ENCODE measurements at places on chromosomes 7 and 10.

DNA sequence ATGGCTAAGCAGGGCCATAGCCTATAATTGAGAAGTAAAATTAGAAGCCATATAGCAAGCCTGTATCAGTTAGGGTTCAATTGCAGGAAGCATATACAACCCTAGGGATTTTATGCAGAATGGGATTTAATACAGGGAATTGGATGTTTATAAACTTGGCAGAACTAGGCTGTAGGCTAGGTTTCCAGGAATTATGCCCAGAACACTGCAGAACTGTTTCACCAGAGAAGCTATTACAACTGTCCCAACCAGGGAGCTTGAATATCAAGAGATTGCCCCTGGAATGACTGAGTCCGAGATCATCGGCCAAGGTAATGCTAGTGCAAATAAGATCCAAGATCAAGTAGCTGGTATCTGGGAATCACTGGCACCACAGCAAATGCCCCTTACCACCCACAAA lies 64.0 kb downstream of the PRR15 start:
- no peak for DNase-seq

- no peak for DNase-seq
Observed at GRCh38 chr10:71211775-71212317, 524 bp upstream of the UNC5B start.

GRCh38 chr10:130339091-130339490 lies 202.9 kb downstream of the GLRX3 start:
- DNase-seq: no peak

GRCh38 chr7:3302681-3303320 lies 1.7 kb downstream of the SDK1 start:
- no peak for DNase-seq

DNA sequence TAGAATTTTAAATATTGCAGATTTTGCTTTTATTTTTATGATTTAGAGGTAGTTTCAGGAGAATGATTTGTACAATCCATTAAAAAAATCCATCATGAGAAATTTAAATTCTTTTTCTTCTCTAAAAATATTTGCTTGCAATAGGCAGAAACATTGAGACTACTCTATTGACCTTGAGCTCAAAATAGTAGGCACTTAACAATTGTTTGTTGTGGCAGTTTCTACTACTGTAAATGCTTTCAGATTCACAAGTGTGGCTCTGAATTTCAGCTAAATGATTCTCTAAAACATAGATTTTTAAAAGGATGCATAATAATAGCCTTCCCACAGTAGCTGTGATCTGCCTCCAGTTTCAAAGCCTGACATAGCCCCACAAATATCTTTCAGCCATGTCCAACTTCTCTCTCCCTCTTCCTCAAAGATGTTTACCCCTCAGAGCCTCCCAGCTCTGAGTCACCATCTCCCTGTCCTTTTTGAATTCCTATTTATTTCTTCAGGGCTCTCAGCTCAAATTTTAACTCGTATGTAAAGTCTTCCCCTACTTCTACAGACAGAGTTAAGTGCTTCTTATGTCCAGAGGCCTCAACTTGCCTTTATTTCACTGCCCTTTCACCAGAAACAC lies 160.5 kb downstream of the AOAH start:
- no peak for DNase-seq

DNA sequence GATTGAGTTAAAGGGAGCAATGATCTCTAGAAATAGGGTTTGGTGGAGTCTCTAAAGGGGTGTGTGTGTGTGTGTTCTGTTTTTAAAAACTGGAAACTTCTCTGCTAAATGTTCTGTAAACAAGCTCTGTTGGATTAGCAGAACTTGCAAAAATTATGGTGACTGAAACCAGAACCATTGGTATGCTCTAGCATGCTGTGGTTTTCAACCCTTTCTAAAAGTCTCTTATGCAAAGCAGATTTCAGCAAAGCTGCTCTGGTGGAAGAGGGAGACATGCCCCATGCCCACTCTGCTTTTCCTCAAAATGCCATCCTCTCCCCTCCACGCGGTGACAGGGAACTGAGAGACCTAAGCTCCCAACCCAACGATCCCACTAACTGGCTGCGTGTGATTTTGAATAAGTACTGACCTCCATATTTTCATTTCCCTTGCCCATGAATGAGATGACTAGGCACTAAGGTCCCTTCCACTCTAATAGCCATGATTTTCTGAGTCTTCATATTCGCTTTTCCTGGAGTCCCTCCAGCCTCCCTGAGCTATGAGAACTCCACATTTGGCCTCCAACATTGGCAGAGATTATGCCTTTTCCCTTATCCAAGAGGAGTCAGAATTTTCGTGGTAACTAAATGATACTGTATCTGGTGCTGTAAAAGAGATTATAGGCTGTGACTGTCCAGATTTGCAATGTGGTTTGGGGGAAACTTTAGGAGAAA lies 117.3 kb upstream of the PALS2 start:
- DNase-seq: no peak

DNA sequence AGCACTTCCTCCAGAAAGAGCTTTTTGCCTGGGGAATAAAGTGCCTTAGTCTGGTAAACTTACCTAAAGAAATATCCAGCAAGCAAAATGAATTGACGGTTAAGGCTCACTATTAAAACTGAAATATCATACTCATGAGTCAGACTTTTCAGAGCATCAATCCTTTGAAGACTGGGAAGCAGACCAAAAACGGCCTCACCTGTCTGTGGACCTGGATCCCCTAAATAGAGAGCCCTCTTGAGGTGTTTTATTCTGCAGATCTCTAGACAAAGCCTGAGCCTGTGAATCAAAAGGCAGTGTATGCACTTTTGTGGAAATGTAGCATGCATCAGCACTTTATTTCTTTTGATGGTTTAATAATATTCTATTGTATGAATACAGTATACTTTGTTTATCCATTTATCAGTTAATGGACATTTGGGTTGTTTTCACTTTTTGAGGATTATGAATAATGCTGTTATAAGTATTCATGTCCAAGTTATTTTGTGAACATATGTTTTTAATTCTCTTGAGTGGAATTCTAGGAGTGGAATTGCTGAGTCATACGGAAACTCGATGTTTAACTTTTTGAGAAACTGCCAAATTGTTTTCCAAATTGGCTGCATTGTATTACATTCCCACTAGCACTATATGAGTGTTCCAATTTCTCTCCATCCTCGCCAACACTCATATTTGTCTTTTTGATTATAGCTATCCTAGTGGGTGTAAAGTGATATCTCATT lies 449.0 kb upstream of the IGFBP3 start:
- DNase-seq: no peak

DNA sequence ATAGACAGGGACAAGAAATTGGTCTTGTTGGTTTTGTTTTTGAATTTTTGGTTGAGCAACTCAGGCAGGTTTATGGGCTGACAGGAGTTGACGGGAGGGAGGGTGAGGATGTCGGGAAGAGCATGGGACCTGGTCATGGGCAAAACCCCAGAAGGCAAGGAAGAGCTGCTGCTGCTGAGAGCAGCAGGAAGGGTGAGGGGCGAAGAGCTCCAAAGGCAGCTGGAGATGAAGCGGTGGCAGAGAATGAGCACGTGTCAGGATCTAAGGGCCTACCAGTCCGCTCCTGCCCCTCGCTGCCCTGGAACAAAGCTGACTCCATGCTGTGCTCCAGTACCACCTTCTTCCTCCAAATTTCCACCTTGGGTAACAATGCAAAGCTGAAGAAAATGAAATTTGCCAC lies 84.3 kb downstream of the ARHGAP22 start:
- DNase-seq: no peak
